Mesenteric fat pad (tissue), 1 donor: ENCODE measurements at places on chromosomes 5 and 9. TPM values are rescaled to one million over a fixed set of nuclear protein-coding genes. Genes with fewer than 3 reads are reported as not detected.

The NSUN2 gene
- 42.8 TPM for total RNA-seq

The IFNB1 gene
- not detected for total RNA-seq

DNA sequence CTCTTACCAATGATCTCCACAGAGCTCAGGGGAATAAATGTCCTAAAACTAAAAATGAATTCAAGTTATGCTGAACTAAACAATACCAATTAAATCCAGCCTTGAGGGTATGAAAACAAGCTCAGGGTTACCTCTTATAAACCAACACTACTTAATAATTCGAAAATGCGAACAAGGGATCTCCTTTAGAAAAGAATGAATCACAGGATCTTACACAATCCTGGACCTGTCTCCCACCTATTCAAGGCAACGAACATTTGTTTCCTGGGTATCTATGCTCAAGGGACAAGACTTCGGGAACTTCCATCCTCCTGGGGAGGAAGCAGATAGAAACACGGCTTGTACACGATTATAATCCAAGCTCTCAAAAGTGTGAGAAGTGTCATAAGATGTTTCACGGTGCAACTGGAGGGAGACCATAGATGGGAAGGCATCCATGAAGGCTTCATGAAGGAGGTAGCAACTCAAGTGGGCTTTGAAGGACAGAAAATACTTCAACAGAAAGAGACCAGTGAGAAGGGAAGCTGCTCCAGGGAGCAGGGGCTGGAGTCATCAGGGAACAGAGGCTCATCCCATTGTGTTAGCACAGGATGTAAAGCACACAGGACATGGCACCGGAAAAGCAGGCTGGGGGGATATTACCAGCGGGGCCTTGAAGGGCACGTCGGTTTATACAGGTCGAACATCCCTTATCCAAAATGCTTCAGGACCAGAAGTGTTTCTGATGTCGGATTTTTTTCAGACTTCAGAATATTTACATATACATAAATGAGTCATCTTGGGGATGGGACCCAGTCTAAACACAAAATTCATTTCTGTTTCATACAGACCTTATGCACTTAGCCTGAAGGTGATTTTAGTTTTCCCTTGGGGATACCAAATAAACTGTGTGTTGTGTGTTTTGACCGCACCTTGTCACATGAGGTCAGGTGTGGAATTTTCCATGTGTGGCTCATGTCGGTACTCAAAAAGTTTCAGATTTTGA is 87.4 kb downstream of the TLE1 start:
- no peak for DNase-seq

GRCh38 chr9:2053883-2054845 is 39.0 kb downstream of the SMARCA2 start:
- DNase-seq: no peak

The TRPM6 gene
- 1.3 TPM for total RNA-seq

DNA sequence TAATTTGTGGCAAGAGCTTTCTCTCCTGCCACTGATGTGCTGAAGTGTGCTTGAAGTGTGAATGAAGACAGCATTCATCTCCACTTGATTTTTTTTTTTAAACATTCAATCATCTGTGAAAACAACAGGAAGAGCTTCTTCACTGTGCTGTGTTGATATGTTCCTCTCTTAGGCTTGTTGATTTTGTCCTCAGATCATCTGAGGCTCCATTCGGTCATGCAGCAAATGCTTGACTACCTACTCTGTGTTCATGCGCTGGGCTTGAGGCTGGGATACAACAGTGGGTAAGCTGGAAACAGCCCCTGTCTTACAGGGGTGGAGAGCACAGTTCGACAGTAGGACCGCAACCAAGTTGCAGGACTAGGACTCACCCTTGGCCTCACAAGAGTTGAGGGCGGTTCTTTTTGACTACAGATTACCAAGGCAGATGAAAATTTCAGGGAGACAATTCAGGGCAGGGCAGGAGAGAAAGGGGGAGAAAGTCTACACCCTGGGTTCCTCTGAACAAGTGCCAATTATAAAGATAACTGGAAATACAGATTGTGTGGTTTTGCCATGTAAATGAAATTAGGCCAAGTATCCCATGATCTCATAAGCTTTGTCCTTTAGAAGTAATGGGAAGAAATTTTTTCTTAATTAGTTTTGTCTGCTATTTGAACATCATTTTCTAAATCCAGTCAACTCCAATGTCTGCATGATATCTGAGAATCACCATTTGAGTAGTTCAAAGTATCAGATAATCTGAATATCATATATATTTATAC is 31.0 kb upstream of the F2R start:
- no peak for DNase-seq

The PCDHA12 gene
- total RNA-seq: 0.29 TPM

The CNOT6 gene
- 14.8 TPM for total RNA-seq

DNA sequence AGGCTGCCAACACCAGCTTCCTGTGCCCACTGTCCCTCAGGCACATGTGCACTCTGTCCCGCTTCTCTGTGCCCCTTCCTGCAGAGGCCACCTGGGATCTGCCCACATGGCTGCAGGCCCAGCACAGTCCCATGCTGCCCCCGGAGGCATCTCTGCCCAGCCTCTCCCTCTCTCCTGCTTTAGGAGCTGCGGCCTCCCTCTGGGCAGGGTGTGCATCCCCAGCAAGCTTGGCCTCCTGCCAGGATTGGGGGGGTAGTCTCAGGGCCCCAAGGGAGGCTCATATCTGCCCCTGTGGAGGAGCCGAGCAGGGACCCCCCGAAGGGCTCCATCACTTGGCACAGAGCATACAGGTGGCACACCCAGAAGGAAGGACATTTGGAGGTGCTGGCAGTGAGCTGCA is 24.8 kb downstream of the FLT4 start:
- DNase-seq: no peak

DNA sequence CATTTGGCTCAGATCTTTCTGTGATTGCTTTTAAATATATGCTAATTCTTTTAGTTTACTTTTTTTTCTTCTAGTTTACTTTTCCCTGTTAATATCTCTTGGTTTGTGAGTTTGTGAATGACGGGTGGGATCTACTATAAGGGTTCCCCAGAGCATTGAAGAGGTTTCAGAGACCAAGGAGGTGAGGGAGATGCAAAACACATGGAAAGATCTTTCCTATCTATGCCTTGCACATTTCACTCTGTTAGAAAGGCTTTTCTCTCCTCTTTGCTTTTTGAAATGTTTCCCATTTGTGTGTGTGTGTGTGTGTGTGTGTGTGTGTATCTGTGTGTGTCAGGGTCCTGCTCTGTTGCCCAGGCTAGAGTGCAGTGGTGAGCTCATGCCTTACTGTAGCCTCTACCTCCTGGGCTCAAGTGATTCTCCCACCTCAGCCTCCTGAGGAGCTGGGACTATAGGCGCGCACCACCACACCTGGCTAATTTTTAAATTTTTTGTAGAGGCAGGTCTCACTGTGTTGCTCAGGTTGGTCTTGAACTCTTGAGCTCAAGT is 50.7 kb downstream of the CNTLN start:
- no peak for DNase-seq

GRCh38 chr9:81868145-81868544 is 60.1 kb upstream of the SPATA31D4 start:
- DNase-seq: no peak

The KCNIP1 gene
- not detected for total RNA-seq

DNA sequence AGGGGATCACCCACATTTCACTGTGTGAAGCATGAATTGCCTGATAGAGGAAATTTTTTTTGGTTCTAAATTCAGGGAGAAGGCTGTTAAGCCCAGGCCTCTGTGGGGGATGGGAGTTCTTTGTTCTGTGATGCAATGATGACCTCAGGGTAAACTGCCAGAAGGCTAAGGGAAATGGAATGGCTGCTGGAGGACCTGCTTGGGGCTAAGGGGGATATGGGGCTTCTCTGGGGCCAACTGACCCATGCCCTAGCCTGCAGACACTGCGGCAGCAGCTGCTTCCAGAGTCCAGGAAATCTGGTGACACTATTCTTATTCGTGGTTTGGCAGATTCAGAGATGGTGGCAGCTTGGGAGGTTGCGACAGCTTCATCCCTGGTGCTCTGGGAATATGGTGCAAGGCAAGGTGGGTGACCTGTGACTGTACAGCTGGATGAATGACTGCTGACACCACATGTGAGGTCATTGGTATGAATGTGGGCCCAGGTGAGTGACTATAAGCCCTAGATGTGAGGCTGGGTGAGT is 30.3 kb downstream of the VCP start:
- peak; percentile 22 for DNase-seq

DNA sequence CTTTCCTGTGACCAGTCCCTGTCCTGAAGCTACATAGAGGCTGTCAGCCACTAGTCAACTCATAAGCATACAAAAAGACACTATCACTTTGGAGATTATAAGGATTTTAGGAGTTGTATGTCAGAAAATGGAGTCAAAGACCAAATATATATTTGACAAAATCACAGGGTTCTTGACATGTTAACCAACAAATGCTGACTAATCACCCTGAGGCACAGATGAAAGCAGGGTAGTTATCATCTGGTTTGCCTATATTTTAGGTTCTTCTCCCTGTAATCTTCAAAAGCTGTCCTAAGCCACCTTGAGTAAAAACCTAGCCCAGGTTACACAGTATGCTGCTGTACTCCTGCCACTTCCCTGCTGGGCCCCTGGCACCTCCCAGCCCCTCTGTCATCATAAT is 64.7 kb upstream of the ERCC6L2 start:
- DNase-seq: no peak

The LRRC19 gene
- not detected for total RNA-seq

DNA sequence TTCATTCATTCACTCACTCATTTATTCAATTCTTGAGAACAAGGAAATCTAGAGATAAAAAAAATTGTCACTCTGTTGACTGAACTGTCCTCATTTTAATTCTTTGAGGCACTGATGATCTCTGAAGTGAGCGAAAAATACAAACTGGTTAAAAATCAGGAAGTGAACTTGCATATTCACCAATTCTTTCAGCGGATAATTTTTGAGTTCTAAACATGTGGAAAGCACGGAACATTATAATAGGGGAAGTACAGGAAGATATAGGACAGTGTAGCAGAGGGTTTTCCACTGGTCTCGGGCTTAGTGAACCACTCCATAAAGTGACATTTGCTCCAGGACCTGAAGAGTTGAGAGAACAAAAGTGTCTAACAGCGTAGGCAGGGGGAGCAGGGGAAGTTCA is 169.5 kb downstream of the TLR4 start:
- no peak for DNase-seq

DNA sequence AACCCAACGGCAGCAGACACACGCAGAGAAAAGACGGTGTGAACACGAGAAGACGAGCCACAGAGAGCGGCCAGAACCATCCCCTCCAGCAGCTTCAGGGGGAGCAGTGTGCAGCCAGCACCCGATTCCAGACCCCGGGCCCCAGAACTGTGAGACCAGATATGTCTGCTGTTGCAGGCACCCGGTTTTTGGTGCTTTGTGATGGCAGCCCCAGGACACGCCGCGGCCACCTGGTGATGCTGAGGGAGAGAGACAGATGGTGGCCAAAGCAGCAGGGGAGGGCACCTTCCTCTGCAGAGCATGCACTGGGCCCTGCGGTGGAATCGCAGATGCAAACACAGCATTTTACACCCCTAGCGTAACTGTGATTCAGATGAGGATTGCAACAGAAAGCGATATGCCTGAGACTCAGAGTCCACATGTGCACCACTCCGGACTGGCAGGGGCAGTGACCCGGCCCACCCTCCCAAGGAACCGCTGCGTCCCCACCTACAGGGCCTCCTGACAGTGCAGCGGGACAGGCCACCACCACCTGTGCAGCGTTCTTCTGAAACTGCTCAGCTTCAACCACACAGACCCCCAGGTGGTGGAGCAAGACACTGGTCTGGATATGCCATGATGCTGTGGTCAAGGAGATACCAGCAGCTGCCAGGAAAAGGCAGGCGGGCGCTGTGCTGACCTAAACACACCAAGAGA is 24.0 kb downstream of the ZDHHC11B start:
- DNase-seq: peak; percentile 95

DNA sequence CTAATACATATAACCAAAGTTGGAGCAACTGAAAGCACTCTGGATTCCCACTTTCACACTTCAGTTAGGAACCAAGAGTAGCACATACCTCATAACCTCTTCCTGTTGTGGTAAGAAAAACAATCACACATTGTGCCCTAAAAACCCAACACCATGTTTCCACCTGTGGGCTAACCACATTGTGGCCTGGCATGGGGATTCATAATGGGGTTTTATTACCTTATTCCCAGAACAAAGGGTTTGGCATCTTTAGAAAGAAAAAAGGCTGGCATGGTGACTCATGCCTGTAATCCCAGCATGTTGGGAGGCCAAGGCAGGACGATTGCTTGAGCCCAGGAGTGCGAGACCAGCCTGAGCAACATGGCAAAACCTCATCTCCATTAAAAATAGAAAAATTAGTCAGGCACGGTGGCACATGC is 60.6 kb downstream of the HSD17B3 start:
- DNase-seq: no peak

DNA sequence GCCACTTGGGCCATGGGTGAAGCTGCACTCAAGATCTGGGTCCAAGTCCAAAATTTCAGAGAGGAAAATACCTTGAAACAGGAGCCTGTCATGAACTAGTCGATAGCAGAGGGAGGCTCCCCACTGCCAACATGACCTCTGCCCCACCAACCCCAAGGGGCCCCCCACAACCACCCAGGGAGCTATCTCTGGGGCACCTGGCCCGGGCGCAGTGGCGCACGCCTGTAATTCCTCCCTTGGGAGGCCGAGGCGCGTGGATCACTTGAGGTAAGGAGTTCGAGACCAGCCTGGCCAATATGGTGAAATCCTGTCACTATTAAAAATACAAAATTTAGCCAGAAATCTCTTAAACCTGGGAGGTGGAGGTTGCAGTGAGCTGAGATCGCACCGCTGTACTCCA is 20.1 kb upstream of the HMCN2 start:
- DNase-seq: peak; percentile 77

The PCDHA4 gene
- 0.32 TPM for total RNA-seq

The SPINK1 gene
- 3.7 TPM for total RNA-seq

DNA sequence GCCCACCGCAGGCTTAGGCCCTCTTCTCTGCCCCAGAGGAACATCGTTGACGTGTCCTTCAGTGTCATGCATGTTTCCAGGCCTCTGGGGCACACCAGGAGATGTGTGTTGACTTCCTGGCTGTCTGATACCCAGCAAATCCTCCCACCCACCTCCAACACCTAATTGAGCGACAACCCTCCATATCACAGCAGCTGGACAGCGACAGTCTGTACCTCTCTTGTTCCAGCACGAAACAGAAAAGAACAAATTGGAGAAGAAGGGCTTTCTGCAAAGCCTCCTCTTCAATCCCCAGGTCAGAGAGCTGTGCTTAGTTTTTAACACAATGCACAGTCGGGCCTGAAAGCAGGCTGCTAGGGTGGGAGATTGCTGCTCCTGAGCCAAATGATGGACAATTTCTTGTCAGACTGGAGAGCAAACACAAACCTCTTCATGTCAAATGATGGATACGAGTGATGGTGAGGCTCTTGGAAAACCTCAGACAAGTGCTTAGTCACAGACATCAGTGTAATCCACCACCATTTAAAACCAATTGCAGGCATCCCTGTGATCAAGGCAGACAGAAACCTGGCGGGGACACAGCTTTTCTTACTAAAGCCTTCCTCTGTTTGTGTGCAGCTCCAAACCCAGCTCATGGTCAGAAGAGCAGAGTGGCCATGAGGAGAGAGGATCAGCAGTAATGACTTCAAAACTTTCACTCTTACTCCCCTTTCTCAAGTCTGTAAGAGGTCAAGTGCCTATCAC is 110.6 kb downstream of the EBF1 start:
- DNase-seq: no peak

The SGCD gene
- 3.9 TPM for total RNA-seq

- peak; percentile 81 for DNase-seq
Observed at GRCh38 chr9:93254806-93255493, 71.0 kb downstream of the WNK2 start.

GRCh38 chr9:17929506-17929905 is 350.6 kb downstream of the SH3GL2 start:
- DNase-seq: no peak
